Activated T-helper 1 cell treated with anti-CD3 and anti-CD28 coated beads, Interleukin-2, amount 50 U/mL, for 16 hours (primary cell): ENCODE measurements at places on chromosomes 4 and X.

- DNase-seq = no peak
Observed at GRCh38 chr4:61254406-61254805, 54.3 kb downstream of the ADGRL3 start.

DNA sequence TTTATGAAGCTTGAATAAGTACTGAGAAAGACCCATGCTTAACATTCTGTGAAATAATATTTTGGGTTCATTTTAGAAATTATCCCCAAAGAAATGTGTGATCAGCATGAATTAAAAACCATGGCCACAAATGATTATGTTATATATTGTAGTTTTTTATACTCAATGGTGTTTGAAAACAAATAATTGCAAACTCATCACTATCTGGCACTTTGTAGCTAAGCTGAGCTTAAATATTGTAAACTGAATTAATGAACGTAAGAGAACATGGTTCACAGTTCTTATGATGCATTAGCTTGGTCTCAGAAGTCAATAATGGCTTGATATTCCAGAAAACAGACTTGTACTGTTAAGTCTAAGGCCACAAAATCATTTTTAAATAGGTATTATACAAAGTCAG lies 24.6 kb upstream of the ASB5 start:
- no peak for DNase-seq

- DNase-seq = no peak
Observed at GRCh38 chr4:11698846-11699590, 270.3 kb upstream of the HS3ST1 start.

GRCh38 chr4:11565899-11566298 lies 137.2 kb upstream of the HS3ST1 start:
- no peak for DNase-seq

DNA sequence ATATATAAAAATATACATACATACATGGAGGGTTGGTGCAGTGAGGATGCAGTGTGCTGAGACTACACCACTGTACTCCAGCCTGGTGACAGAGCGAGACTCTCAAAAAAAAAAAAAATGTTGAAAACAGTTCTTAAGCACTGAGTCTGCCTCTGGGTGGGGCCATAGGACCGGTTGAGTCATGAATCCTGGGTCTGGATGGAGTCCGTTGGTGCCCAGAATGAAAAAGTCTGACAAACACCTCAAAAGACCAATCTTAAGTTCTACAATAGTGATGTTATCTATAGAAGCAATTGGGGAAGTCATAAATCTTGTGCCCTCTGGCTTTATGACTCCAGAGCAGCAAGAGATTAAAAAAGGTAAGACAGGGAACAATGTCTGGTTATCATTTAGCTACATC lies 70.4 kb downstream of the FGFBP1 start:
- no peak for DNase-seq

- peak; percentile 62 for DNase-seq
Observed at GRCh38 chrX:153947009-153947769, 2.7 kb upstream of the RENBP start.

- DNase-seq = no peak
Observed at GRCh38 chr4:143554728-143555597, 41.5 kb downstream of the SMARCA5 start.

GRCh38 chr4:90542216-90542615 lies 415.0 kb downstream of the CCSER1 start:
- DNase-seq = no peak

- no peak for DNase-seq
Observed at GRCh38 chr4:175035905-175036304, 117.7 kb downstream of the ADAM29 start.

DNA sequence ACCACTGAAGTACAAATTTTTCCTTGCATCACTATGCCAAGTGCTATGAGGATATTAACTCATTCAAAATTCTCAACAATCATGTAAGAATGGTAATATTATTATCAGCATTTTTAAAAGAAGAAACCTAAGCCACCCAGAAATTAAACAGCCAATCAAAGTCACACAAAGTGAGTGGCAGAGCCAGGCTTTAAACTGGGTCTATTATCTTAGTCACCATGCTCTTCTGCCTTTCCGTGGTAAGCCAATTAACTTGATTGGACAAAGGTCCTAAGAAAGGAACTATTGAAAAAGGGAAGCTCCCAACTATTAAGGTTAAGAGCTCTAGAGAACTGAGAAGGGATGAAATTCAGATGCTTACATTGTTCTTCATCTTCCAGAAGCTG lies 111.5 kb downstream of the ASB9 start:
- DNase-seq = no peak

DNA sequence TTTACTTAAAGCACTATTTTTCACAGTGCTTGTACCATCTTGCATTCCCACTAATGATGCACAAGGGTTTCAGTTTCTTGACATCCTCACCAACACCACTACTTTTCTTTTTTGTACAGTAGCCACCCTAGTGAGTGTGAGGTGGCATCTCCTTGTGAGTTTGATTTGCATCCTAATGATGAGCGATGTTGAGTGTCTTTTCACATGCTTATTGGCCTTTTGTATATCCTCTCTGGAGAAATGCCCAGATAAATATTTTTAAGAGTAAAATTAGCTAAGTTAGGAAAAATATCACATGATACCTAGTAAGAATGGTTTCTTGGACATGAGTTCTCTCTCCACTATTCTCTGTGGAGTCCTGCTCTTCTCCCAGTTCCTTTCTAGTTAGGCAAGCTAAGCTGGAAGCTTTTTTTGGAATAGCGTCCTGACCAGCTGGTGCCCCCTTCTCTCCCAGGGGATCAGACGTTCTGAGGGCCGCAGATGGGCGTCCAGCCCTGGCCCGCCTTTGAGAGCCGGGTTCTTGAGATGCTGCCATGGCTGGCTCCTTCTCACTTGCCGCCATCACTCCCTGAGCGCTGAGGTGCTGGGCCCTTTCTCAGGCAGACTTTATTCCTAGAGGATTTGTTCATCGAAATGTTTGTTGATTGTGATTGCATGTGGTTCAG lies 132.1 kb downstream of the ARHGAP10 start:
- no peak for DNase-seq

DNA sequence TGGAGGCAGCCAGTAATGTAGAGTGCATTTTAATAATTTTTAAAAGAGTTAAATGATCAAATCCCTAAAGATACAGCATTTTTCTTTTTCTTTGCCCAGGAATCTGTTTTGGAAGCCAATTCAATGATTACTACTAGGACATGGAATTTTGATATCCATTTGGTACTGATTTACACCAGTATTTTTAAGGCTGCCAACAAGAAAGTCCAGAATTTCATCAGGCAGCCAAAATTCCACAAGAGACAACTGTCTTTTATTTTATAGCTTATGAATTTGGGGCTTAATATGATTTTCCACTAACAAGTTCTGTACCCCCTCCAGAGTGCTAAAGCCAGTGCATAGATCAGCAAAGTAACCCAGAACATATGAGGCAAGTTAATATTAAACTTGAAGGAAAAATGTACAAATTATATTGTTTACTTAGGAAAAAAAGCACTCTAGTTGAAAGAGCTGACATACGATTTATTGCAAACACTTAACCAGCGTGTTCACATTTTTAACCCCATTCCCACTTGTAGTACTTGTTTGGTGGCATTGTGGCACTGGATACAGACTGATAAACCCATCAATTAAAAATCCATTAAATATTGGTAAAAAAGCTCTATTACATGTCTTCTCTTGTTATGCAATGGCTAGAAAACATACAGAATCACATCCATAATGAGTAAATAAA lies 259.7 kb downstream of the DCHS2 start:
- no peak for DNase-seq

- no peak for DNase-seq
Observed at GRCh38 chr4:118033148-118034052, 886 bp upstream of the NDST3 start.

- DNase-seq = no peak
Observed at GRCh38 chrX:139554991-139555675, 24.6 kb downstream of the F9 start.

DNA sequence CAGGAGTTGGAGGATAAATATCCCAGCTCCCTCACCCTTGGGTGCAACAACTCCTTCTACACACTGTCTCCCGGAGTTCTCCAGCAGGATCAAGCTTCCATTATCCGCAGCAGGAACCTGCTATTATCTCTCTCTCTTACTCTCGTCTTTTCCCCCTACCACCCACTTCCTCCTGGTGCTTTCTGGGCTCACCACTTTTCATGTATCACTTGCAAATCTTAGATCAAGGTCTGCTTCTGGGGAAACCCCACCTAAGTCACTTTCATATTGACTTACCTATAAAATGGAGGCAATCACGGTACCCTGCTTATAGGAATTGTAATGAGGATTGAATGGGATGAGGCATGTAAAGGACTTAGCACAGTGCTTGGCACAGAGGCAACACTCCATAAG lies 589.5 kb downstream of the BCOR start:
- DNase-seq = no peak

GRCh38 chr4:3387154-3387942 lies 54.4 kb upstream of the HGFAC start:
- no peak for DNase-seq

DNA sequence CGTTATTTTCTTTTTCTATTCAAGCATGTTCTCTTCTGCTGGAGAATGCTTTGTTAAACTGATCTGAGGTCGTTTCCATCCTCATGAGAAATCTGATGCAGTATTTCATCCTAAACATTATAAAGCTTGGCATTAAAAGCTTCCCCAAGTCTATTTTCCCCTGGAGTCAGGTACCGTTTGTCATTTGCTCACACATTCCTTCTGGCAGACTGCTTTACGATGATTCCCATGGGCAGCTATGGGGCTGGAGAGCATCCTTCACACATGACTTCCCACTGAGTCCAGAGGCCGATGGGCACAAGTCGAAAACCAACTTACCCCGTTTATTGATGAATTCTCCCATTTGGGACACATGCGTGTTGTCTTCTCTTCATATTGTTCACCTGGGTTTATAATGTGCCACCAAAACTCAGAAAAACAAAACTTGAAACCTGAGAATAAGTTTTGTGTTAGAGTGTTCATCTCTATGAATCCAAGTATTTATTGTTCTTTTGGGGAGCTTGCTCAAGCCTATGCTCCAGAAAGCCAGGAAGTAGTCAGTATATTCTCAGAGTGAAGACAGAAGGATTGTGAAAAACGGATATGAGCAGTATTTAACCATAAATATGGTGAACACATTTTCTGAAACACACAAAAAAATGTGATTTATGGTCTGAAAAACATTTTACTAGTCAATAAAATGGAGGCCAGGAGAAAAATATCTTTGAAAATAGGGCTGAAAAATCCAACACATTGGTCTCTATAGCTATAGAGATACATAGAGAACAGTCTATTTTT lies 298.8 kb upstream of the NOCT start:
- DNase-seq = no peak

GRCh38 chr4:189917161-189917891 lies 23.3 kb upstream of the FRG1 start:
- DNase-seq = no peak

- no peak for DNase-seq
Observed at GRCh38 chr4:61714387-61714911, 514.3 kb downstream of the ADGRL3 start.

DNA sequence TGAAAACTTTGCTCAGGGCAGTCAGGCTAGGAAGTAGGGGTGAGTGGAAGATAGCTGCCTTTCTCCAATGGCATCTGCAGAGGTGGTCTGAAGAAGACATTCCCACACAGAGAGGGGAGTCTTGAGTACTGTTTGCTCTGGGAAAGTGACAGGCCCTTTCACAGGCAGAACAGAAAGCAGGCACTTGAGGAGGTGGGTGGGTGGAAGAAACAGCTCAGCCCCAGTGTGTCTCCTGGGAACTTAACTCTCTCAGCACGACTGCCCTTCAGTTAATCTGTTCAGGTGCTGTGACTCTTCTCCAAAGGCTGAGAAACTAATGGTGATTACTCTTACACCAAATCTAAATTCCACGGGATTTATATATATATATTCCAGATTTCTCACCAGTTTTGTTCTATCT lies 28.3 kb downstream of the ENOPH1 start:
- DNase-seq = no peak

DNA sequence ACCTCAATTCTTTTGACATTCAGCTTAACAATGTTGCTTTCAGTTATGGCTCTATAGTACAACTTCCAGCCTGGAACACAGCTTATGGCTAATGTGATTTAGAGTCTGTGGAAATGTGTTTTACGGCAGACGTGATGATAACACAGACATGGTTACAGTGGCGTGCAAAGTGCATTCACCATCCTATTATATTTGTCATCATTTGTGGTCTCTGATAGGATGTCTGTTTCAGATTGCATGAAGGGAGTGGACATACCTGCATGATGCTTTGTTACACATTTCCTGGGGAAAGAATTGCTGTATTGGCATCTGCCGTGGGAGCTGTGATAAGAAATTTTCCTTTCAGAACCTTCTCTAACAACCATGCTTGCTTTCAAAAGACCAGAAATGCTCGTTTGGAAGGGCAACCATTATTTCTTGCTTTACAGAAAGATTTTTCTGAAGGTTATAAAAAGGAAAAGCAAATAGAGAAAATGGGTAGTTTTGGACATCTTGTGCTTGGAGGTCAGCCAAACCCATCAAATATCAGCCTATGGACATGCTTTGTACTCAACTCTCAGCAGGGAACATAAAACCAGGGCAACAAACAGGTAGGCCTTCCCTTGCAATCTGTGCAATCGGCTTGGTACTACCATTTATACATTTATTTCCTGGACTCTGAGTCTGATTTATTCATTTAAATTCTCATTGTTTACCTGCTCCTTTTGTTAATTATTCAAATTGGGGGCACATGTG lies 273.9 kb downstream of the TLL1 start:
- DNase-seq = no peak

- DNase-seq = no peak
Observed at GRCh38 chr4:185201977-185202962, 1.5 kb downstream of the CFAP97 start.

- no peak for DNase-seq
Observed at GRCh38 chr4:104596189-104596588, 101.5 kb upstream of the CXXC4 start.

GRCh38 chr4:143281507-143282190 lies 55.0 kb upstream of the GAB1 start:
- DNase-seq = no peak

GRCh38 chr4:73679836-73680235 lies 59.6 kb upstream of the RASSF6 start:
- no peak for DNase-seq

- no peak for DNase-seq
Observed at GRCh38 chr4:54085284-54085683, 14.7 kb upstream of the GSX2 start.

DNA sequence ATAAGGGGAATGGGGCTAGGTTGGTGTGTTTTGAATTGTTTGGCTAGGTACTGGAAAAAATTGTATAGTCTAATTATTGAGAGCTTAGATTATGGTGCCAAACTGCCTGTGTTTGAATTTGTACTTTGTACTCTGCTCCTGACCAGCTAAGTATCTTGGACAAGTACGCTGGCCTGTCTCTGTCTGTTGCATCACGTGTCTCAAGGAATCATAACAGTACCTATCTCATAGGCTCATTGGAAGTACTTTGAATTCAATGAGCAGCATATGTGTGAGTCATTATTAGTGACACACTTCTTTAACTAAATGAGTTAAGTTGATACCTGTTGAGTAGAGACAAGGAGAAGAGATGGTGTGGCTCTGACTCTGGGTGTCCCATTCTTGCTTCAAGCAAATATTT lies 69.5 kb upstream of the MND1 start:
- no peak for DNase-seq
